ENCODE measurements at places on chromosomes 1 and 21.
A peak's percentile ranks its signal among the peaks of the same experiment; 100 is the strongest.

DNA sequence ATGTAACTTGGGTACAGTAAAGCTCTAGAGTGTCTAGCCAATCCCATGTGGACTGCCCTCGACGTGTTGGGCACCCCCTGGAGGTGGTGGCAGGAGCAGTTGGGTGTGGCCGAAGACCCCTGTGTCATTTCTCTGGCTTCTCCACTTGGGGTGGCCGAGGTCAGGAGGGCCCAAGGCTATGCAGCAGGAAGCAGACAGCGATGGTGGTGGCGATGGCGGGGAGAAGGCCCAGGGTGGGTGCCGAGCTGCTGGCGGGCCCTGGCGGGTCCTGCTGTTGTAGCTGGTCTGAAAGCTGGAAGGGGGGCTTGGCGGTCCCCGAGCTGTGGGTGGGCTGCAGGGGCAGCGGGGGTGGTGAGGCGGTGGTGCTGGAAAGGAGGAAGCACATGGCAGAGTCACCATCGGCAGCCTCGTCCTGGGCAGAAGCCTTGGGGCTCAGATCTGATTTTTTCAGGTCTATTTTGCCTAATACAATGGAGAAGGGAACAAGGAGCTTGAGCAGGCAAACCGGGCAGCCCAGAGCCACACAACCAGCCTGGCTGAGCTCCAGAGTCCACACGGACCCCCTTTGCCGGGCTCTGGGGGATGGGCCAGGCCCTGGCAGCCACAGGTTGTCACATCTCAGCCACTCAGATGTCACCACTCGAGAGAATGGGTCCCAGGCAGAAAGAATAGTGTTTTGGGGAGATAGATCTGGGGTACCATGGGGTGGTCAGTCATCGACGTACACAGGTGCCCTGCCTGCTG is 231.3 kb downstream of the TRABD2B start:
- DNase-seq, result no peak

GRCh38 chr1:193694741-193695140 is 508.3 kb upstream of the B3GALT2 start:
- no peak for DNase-seq

DNA sequence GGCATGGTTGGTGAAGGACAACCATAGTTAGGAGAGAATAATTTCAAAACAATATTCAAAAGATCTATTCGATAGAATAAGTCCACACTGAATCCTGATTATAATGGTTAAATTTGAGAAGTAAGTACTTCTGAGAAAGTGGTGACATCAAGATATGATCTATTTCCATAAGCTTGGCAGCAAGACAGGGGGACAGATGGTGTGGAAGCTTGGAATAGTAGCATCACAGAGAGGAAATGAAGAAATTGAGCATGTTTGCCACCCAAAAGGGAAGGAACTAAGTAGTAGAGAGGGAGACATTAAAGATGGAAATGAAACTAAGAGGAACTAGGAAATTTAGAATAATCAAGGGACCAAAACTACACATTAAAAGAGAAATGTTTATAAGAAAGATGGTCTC is 94.5 kb downstream of the OLFM3 start:
- no peak for DNase-seq

DNA sequence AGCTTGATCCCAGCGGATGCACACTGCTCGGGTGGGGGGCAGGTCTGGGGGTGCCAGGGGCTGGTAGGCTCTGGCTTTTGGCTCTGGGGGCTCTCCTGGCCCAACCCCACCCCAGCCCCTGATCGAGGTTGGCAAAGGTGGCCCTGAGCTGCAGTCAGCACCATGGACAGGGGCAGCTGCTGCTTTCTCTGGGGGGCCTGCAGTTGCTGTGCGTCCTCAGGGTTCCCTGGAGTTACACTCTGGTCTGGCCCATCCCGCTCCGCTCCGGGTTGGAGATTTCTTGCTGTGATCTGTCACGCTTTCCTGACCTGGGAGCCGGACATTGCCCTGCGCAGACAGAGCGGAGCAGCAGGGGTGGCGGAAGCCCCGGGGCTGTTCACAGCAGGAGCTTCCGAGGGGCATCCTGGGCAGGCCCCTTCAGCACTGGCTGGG is 8.0 kb upstream of the PLCH2 start:
- DNase-seq, result no peak

DNA sequence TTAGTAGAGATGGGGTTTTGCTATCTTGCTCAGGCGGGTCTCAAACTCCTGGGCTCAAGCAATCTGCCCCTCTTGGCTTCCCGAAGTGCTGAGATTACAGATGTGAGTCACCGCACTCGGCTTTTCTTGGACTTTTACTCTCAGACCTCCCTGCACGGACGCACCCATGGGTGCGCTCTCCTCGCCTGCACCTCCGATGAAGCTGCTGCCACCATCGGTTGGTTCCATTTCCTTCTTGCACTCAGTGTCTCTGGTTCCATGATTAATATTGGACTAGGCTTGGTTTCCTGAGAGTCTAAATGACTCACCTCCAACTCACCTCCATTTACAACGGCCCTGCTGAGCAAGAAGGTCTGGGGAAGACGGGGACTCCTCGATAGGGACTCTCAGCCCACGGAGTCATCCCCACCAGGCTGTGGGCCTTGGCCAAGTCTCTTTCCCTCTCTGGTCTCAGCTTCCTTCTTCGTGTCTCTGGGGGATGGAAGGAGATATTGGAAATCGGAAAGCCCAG is 6.7 kb upstream of the TNFRSF8 start:
- DNase-seq, result no peak

GRCh38 chr1:20192364-20192763 is 6.0 kb upstream of the PLA2G2C start:
- no peak for DNase-seq

- no peak for DNase-seq
These were observed 430 bp downstream of the WASF2 start for GRCh38 chr1:27489501-27489972.

DNA sequence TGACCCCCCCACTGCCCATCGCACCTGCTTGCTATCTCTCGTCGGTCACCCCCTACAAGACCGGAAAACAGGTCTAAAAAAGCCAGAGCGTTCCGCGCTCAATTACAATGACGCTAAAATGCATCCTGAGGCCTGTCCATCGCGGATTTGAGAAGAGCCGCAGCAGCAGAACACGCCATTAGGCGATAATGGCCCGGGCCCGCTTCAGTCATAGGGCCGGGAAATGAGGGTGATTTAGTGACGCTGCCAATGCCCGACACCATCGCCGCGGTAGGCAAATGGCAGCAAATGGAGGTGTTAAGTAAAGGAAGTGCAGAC is 64.1 kb upstream of the SSX2IP start:
- DNase-seq, result no peak

- DNase-seq, result no peak
These were observed 29.9 kb downstream of the MPZL1 start for GRCh38 chr1:167751676-167752075.

DNA sequence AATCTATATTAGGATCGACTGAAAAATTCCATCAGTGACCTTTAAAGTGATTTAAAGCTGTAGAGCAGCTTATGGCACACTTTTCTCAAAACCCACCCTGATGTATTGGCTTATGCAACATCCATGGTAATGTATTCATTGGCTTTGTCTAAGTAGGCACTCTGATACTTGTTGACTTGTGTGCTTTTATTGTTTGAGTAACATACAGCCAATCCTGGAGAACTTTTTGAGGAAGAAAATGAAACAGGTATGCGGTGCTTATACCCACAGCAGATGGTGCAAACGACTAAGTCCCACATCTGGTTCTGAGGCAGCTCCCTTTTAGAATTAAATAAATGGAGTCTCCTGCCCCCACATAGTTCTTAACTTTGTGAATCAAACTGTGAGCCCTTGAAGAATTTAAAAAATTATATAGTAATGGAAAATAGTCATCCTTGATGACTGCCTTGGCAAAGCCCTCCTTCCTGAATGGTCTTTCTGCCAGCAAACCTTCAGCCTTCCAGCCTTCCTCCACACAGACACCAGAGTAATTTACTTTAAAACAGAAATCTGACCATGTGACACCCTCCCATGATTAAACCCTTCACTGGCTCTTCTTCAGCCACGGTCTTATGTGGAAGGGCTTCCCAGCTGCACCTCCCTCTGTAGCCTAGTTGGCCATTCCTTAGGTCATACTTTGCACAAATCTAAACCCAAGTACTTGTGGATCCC is 116.0 kb downstream of the BCAR3 start:
- no peak for DNase-seq

- DNase-seq, result peak; percentile 62
These were observed 15.7 kb downstream of the MATN1 start for GRCh38 chr1:30707412-30708360.

- DNase-seq, result no peak
These were observed 51.5 kb downstream of the APP start for GRCh38 chr21:26118938-26119540.

- no peak for DNase-seq
These were observed 4.3 kb downstream of the AGRN start for GRCh38 chr1:1024149-1024770.

DNA sequence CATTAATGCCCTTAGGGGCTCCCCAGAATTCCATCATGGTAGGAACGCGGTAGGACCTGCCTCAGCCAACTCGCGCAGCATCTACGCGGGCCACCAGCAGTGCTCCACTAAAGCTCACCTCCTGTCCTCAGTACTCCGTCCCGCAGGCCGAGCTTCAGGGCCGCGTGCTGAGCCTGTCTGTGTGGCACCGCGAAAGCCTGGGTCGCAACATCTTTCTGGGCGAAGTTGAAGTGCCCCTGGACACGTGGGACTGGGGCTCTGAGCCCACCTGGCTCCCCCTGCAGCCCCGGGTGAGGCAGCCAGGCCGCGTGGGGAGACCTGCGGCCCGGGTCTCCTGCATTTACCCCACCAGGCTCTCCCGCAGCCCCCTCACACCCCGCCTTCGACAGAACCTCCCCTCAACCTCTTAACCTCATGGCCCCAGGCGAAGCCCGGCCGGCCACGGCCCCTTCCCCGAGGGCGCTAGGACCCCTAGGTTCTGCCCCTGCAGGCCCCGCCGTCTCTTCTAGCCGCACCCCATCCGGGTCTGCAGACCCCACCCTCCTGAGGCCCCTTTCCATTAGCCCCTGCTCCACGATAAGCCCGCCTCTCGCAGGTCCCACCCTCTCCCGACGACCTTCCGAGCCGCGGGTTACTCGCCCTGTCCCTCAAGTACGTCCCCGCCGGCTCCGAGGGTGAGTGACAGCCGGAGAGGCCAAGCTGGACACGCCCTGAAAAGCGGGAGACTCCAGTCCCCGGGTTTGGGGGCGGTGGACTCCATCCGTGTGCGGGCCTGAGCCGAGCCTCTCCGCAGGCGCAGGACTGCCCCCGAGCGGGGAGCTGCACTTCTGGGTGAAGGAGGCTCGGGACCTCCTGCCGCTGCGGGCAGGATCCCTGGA is 9.1 kb downstream of the SYTL1 start:
- DNase-seq, result no peak

- peak; percentile 83 for DNase-seq
These were observed 58.9 kb downstream of the VPS26C start for GRCh38 chr21:37208056-37208721.

DNA sequence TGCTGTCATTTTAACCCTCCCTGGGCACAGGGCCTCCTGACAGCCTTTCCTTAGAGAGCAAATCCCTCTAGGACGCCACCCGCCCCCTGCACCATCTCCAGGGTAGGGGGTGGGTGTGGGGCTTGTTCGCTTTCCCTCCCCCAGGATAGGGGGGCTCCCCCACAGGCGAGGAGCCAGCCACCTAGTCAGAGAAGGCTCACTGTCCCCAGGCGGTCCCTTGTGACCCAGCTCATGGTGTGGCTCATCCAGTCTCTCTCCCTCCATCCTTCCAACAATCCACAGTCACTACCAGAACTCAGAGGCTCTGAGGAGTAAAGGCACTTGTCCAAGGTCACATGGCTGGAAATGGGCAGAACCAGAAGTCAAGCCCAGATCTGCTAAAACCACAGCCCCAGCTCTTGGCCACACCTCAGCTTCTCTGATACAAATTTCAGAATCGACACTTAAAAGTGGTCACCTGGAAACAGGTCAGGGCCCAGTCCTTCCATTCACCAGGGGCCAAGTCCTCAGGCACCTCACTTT is 89.8 kb downstream of the MRPL37 start:
- DNase-seq, result no peak

GRCh38 chr1:70091811-70092210 is 113.6 kb downstream of the LRRC40 start:
- DNase-seq, result no peak

DNA sequence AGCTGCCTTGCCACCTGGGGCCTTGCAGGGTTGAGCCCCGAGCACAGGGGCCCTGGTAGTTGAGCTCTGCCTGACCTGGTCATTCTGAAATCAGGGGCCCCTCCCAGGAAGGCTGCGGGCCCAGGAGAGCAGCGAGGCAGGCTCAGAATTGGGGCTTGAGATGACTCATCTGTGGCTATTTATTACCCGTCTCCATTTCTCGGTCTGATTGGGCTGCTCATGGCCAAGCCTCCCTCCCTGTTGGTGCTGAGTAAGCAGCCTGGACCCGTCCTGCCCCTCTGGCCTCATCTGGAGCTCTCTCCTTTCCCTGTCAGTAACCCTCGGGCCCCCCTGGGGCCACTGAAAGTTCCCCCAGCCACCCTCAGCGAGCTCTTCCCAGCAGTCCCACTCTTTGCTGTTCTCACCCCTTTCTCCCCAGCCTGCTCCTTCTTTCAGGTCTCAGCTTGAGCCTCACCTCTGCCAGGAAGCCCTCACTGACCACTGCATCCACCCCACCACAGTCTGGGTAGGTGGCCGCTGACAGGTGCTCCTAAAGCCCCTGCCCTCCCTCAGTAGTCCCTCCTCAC is 11.0 kb upstream of the TNFRSF8 start:
- no peak for DNase-seq

GRCh38 chr1:23916209-23917131 is 3.3 kb upstream of the CNR2 start:
- peak; percentile 5 for DNase-seq

GRCh38 chr21:44416193-44416592 is 39.1 kb upstream of the LRRC3 start:
- no peak for DNase-seq

DNA sequence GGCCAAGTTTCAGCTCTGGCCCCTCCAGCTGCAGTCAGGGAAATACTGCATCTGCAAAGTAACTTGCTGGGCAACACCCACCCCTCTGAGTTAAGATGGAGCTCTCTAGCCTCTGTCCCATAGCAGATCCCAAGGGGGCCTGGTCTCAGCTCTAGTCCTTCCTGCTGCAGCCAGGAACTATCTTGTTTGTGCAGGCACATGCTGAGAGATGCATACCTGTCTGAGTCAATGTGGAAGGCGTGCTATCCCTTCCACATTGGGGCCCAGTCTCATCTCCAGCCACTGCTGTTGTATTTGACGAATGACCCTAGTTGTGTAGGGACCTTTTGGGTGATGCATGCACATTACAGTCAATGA is 76.4 kb downstream of the CTH start:
- no peak for DNase-seq

Measured in NCI-H2029 treated with DMSO at 0.1 percent for 48 hours (cell line).